ENCODE measurements at places on chromosomes 11 and 22. TPM values are rescaled to one million over a fixed set of nuclear protein-coding genes. Genes with fewer than 3 reads are reported as not detected.

RTN4RL2 gene
- 0.21 TPM for total RNA-seq

DNA sequence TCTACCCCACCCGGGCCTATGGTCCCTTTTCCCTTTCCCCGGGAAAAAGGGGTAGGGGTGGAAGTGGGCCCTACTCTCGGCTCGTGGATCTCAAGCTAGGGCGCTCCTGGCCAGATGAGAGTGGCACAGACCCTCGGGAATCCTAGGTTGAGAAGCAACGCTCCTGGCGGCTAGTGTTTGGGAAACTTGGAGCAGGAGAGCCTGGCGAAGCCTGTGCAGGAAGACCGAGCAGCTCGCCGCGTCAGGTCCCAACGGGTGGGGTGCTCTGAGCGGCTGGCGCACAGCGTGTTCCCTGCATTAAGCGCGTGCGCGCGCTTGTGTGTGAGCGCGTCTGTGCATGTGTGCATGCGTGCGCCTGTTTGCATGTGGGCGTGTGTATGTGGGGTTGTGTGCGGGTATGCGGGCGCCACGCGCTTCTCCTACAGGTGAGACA lies 7.1 kb upstream of the FLI1 start:
- DNase-seq: no peak

DNA sequence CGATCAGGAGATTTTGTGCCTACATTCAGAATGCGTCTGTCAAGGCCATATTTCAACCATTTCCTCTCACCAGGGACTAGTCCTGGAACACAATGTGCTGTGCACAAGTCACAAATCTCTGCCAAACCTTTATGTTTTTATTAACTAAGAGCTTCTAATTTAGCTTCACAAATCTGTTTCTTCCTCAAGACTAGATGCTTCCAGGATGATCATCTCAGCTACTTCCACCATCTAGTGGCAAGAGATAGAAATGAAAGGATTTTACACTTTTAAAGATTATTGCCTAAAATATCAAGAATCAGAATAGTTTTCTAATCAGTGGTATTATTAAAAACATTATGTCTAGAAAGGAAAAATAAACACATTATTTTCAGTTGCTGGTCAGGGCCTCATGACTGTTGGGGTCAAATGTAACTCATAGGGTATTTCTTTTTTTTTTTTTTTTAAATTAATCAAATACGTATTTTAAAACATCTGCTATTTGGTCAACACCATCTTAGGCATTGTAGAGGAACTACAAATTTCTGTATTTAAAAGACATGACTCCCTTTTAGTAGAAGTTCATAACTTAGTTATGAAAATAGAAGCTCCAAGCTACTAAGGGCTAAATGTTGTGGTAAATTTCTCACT lies 1102.6 kb downstream of the DLG2 start:
- DNase-seq: peak; percentile 4

GRCh38 chr11:3916962-3917361 lies 61.5 kb downstream of the STIM1 start:
- DNase-seq: no peak

ZNF143 gene
- total RNA-seq: 22.6 TPM

- no peak for DNase-seq
Observed at GRCh38 chr22:26008587-26008986, 160.7 kb upstream of the SEZ6L start.

MYRF gene
- total RNA-seq: 0.16 TPM

Measured in HFFc6 (cell line).